ENCODE measurements at places on chromosomes 12 and 14.

DNA sequence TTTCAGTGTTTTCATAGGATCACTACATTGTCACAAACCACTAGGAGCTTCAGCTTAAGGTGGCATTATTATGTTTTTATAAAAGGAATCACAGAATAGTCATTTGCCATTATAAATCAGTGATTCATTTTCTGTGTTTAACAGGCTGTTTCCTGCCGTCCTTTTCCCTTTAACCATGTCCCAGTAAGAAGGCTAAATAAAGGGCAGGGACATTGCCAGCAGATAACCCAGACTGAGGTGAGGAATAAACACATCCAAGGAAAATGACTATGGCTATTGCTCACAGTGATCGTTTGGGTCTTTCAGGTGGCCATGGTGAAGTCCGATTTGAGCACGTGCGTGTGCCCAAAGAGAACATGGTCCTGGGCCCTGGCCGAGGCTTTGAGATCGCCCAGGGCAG lies 17.9 kb upstream of the ALDH2 start:
- DNase-seq = no peak

DNA sequence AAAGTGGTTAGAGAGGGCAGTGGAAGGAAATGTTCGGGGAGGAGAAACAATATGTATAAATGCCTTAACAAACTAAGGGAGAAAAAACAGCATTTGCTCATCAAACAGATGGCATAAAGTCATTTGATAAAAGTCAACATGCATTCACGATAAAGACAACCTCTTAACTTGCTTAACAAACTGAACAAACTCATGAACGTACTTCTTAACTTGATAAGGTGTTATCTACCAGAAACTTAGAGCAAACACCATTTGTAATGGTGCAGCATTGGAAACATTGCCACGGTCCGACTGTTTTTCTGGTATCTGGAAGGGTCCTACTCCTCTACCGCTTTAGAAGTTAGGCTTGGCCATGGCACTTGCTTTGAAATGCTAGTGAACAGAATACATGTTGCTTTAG lies 4.2 kb upstream of the RPS6KL1 start:
- DNase-seq = no peak

GRCh38 chr14:61403411-61403810 lies 82.0 kb downstream of the PRKCH start:
- DNase-seq = no peak

DNA sequence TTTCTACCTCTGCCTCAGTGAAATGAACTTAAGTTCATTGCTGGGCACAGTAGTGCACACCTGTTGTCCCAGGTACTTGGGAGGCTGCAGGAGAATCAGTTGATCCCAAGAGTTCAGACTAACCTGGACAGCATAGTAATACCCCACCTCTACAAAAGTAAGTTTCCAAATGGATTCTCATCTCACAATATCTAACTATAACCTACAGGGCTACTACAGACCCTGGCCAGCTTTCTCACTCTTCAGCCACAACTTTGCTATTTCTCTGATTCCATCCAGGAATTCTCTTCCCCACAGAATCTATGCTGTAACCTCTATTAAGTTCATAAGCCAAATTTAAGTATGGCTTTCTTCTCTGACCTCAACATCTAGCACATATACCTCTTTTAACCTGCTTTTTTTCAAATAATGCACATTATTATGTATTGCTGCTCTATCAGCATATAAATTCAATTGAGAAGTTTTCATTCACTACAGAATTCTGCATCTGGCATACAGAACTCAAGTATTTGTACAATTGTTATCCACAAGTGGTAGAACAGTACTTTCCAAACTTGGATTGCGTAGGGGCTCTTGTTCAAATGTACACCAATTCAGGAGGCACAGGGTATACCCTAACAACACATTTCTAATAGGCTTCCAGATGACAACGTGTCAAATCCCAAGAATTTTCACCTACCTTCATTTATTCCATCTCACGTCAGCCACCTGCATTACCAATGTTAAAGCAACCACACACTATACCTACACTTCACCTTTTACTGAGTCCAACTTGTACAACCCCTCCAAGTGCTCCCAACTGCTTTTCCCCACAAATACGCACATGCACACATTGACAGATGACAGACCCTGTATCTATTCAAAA lies 3.8 kb downstream of the RPS29 start:
- no peak for DNase-seq
